Mucosa of gallbladder (tissue), 1 donor: ENCODE measurements at places on chromosomes 3 and 15. TPM values are rescaled to one million over a fixed set of nuclear protein-coding genes. Genes with fewer than 3 reads are reported as not detected.
A peak's percentile ranks its signal among the peaks of the same experiment; 100 is the strongest.

The PDE8A gene
- total RNA-seq = 80.0 TPM

The REC114 gene
- not detected for total RNA-seq

The SEC22C gene
- total RNA-seq = 37.0 TPM

DNA sequence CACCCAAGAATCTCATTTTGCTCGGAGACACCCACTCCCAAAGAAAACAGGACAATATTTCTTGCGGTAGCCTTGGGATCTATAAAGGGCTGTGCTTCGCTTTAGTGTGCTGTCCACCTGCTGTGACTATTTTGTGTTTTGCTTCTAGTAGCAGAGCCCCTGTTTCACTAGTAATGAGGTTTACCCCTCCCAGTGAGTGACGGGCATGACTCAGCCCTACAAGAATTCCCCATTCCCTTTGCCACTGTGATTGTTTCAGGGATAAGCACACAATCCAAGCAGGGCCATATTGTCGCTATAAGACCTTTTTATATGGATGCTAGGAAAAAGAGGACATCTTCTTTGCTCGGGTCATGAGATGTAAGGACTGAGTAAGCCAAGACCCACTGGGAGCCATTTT lies 62.5 kb upstream of the FOXB1 start:
- no peak for DNase-seq

The ATOSA gene
- 40.4 TPM for total RNA-seq

DNA sequence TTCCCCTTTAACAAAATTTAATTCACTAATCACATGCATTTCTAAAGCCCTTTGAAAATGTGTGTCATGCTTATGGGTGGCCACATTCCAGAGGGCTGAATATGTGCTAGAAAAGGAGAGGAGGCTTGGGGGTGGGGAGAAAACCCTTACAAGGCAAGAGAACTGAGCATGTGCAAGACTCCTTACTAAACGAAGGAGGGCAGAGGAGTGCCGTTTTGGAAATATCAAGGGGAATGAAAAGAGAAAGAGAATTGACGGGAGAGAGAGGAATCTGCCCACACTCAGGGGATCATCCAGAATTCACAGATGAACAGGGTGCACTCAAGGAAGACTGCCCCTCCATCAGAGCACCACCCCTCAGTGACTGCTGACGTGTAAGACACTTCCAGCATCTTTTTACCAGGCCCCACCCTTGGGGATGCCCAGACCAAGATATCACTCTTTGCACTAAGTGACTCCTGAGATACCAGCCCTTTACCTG lies 37.9 kb upstream of the TSC22D2 start:
- peak; percentile 58 for DNase-seq

- no peak for DNase-seq
Measured at GRCh38 chr3:72035606-72036005, 250.7 kb upstream of the PROK2 start.

The IQCF5 gene
- not detected for total RNA-seq

DNA sequence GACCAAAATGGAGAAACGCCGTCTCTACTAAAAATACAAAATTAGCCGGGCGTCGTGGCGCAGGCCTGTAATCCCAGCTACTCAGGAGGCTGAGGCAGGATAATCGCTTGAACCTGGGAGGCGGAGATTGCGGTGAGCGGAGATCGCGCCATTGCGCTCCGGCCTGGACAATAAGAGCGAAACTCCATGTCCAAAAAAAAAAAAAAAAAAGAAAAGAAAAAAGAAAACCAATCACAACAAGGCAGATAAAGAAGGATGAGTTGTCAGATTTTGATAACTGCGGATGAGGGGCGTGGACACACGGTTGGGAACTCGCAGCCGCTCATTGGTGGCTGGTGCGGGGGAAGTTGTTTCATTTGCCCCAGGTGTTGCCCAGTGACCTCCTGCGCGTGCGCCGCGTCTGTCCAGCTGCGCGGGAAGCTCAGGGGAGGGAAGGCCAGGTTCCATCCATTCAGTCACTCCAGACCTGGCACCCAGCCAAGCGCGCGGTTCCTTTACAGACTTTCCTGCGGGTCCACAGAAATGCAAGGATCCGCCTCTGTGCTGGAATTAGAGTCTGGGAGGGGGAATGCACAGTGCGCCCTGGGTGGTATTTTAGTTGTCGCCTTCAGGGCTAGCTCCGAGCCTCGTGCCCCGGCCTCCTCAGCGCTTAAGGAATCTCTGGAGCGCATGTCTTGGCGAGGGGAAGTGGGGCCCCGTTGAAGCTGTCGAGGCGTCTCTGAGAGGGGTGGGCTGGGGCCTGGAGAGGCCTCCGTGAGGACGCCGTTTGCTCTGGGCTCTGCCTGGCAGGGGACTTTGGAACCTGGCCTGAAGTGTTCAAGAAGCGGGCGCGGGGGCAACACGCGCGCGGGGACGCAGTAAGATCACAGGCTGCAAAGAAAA lies 708 bp upstream of the GCHFR start:
- peak; percentile 73 for DNase-seq

- DNase-seq = no peak
Measured at GRCh38 chr3:102750322-102750721, 315.5 kb downstream of the ZPLD1 start.

- no peak for DNase-seq
Measured at GRCh38 chr15:79824136-79824701, 72.6 kb downstream of the MTHFS start.

The ATP10A gene
- total RNA-seq = 19.8 TPM

The HRH1 gene
- 5.6 TPM for total RNA-seq

The FSTL1 gene
- 294 TPM for total RNA-seq

DNA sequence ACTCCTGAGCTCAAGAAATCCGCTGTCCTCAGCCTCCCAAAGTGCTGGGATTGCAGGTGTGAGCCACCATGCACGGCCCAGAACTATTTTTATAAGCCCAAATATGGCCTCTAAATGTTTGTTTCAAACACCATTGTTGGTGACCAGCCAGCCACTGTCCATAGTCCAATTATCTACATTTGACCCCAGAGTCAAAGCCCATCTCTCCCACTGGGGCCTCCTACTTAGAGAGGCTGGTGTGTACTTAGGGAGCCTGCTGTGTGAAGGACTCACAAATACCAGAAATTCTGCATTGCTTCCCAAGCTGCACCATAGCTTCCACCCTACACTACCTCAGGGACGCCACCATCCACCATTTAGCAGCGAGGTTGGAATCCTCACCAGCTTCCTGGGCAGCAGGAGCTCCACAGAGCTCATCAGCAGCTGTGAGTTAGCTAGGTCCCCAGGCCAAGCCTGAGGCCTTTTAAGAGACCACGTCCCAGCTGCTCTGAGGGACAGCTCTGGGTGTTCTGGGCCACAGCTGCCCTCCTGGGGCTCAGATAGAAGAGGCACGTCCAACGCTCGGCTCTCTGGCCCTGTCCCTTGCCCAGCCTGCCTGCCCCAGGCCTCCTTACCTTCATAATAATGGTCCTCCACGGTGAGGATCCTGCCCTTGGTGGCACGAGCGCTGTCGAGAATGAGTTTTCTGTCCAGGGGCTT lies 29.5 kb downstream of the TKT start:
- DNase-seq = no peak

DNA sequence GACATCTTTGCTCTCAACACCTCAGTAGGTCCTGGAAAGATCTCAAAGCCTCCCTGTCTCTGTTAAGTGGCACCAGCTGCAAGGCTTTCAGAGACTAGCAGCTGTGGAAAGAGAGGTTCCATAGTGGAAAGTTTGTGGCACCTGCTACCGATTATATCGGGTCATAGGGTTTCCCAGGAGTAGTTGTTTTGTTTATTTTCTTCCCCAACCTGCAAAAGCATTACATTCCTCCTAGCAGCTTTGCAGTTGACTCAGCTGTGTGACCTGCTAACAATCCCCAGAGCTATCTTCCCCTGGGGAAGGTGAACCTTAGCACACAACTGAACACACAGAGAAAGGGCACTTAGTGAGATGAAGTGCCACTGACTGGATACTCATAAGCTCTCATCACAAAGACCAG lies 598.9 kb upstream of the GRM7 start:
- DNase-seq = no peak

DNA sequence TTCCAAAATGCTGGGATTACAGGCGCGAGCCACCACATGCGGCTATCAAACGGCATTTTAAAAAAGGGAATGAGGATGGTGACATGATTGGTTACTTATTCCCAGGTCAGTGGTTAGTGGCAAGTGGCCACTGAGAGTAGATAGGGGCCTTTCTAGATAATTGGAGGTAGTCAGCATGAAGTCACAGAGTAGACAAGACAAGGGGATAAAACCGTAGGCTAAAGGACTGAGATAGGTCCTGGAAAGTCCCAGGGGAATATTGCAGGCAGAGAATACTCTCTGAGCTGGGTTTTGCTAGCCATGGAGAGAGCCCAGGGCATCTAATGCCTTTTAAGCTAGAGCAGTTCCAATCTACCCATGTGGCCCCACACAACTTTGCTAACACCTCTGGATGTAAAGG lies 52.2 kb downstream of the KCNAB1 start:
- no peak for DNase-seq

The MAP2K5 gene
- total RNA-seq = 17.8 TPM

DNA sequence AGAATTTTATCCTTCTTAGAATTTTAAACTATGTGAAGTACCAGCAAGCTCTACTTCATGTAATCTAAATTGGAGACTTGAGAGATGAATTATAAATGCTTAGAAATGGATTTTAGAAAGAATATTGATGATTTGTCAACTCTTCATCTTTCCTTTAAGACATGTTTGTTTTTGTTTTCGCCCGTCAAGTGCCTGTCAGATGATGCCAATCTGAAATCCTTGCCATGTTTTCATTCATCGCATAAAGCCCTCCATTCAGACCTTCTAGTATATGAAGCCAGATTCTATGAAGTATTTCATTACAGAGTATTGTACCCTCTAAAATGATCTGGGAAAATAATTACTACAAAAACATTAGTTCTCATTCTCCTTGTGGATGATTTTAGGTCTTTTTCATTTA lies 223.2 kb upstream of the SOX2 start:
- no peak for DNase-seq

GRCh38 chr3:72031581-72031980 lies 246.6 kb upstream of the PROK2 start:
- peak; percentile 21 for DNase-seq

GRCh38 chr3:170506556-170506955 lies 79.3 kb downstream of the SLC7A14 start:
- DNase-seq = no peak

The CHAC1 gene
- 2.8 TPM for total RNA-seq

The FAM131A gene
- 41.5 TPM for total RNA-seq

The COL6A5 gene
- total RNA-seq = not detected

DNA sequence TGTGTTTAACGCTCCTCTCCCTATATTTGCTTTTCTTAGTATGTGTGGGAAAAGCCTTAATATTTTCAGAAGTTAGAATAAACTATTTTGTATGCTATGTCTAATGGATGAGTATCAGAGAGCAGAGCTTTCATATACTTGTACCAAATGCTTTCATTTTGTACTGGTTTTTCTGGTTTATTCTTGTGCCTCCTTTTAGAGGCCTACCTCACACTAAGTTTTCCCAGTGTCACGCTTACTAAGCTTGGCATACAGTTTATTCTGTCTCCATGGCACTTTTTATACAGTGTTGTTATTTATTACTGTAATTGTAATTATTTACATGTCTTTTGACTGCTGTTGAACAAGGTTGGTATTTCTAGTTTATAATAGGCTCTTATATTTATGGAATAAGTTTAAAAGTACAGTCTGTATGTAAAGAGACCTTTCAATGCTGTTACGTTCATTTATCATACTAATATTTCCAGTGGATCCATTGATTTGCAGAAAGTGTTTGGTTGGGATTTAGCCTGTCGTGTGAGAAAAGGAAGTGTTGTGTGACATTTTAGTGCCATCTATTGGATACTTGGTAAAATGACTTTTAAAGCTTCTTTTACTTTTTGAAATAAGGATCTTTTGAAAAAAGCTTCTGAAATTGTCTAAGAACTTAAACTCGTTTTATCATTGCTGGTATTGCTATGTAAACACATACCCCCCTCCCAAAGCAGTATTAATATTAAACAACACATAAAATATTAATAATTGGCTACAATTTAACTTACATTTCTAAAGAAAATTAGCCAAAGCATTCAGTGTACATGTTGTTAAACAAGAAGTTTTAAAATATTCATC lies 5.2 kb upstream of the EBLN2 start:
- DNase-seq = no peak

- no peak for DNase-seq
Measured at GRCh38 chr15:61200626-61201025, 28.5 kb downstream of the RORA start.

DNA sequence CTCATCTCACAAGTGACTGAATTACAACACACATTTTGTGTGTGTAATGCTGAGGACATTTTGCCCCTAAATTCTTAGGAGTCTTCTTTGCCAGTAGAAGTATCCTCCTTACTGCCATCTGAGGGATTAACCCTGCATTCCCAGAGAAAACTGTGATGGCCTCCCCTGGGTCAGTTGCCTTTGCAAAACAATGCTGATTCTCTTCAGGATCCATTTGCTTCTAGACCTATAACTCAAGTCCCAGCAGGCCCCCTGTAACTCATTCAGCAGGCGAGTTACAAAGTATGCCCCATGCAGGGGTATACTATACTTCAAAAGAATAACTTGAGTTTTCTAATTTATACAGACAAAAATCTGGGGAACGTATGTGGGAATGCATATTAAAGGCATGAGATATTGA lies 6.6 kb upstream of the MCF2L2 start:
- DNase-seq = no peak

The DUOXA2 gene
- 87.1 TPM for total RNA-seq

DNA sequence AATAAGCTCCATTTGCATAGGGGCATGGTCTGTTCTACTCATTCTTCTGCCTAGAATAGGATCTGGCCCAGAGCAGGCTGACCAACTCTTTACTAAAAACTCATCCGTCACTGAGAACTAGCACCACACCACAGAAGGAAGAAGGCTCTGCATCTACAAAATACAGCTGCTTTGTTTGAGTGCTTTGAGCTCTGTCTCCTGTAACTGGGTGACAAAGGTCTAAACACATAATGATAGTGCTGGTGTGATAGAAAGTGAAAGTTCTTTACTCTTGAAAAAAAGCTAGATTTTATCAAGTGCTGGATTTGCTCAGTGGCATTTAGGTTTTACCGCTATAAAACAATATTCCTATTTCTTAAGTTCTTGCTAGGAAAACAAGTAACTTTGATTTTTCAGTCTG lies 140.7 kb downstream of the FHIT start:
- DNase-seq = no peak

- DNase-seq = no peak
Measured at GRCh38 chr3:46725621-46726314, 8.1 kb upstream of the PRSS50 start.

GRCh38 chr3:127053450-127053849 lies 70.5 kb downstream of the PLXNA1 start:
- no peak for DNase-seq

- DNase-seq = no peak
Measured at GRCh38 chr3:158105119-158105709, 1.0 kb downstream of the SHOX2 start.

GRCh38 chr3:10845839-10846656 lies 30.0 kb downstream of the SLC6A11 start:
- DNase-seq = no peak

DNA sequence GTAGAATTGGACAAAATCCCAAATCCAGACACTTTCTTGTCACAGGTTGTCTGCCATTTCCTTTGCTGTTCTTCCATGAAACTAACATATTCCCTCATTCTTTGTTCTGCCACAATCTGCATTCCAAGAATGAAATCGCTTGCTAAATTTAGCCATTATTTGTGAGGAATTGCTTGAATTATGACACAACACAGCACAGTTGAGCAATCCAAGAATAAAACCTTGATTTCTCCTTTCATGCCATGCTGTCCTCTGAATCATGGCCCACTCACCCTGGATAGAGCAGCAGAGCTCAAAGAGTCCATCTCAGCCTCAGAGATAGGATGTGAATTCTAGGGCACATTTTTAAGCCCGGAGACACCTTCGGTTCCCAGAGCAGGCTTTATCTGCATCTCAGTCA lies 35.2 kb upstream of the GREM1 start:
- DNase-seq = no peak

- DNase-seq = no peak
Measured at GRCh38 chr3:152277198-152277597, 8.5 kb downstream of the MBNL1 start.

The EFCAB12 gene
- 4.9 TPM for total RNA-seq
